ENCODE measurements at places on chromosomes 1 and 21.

GRCh38 chr1:29703596-29704370 lies 467.5 kb downstream of the PTPRU start:
- no peak for DNase-seq

DNA sequence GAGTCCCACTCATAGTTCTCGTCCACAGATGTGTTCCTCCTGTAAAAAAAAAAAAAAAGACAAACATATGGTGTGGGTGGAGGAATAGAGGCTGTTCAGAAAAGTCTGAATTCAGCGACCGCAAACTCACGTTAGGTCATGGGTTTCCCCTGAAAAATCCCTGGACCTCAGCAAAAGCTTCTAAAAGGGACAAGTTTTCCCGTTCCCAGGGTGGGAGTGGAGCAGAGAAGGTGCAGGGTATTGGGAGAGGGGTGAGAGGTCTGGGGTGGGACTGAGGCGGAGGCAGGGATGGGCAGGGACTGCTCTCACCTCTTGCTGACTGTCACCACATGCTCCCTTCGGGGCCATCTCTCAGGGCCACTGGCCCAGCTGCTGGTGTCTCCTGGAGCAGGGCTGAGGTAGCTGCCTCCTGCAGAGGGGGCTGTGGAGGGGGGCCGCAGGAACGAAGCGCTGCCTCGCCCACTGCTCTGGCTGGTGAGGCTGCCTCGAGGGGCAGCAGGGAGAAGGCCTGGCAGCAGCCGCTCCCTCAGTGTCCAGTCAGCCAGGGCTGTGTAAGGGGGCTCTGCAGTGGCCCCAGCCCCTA lies 2.6 kb upstream of the TAGLN2 start:
- DNase-seq = no peak

DNA sequence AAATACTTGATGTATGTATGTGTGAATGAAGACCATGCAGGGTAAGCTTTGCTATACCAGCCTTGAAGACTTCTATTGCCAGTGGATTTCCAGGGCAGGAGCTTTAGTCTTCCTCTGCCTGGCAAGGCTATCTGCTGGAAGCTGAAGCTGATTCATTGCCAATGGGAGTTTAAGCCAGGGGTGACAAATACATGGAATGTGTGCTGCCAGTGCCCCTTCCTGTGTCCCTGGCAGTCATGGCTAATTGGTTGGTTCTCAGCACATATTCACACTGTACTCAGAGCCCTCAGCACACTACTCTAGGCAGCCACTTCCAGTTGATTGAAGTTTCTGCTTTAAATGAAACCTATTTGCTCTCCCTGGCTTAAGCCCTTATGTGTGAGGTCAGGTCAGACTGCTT lies 1.5 kb downstream of the ZSCAN20 start:
- DNase-seq = no peak

DNA sequence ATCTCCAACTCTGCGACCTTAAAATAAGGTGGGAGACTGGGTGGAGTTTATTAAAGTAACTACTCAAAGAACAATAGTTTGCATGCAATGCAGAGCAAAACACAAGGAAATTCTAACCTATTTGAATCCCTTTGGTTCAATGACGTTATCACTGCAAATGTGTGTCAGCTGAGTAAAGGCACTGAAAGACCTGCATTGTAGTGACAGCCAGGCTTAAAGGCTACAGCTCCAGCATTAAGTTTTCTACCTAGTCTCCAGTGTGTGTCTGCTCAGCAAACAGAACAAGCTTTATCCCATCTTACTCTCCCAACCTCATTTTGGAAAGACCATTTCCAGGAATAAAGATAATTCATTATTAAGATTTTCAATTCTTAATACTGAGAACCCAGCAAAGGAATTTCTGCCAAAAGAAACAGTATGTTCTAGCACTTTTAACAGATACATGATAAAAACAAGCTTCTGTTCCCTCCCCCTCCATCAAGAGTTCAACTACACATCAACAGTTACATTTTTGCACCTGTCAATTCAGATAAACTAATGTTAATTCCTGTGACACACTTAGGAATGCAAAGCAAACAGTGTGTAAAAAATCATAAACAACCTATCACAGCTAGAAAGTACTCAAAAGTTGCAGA lies 14.2 kb downstream of the PTP4A2 start:
- DNase-seq = no peak

DNA sequence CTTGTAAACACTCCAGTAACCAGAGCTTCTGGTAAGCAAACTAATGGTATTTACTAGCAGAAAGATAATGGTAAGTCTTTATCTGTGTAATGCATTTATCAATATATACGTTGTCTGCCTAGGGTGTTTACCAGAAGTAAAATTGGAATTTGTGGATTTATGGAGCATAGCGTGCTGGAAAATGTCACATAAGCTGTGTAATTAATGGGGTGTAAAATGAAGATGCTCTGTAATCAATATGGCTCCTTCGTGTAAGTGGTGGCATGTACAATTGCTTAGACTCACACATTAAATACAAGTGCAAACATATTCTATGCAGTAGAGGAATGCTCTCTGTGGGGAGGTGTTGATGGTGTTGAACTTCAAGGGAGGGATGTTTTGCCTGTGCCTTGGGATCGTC lies 62.2 kb upstream of the SRSF10 start:
- no peak for DNase-seq

DNA sequence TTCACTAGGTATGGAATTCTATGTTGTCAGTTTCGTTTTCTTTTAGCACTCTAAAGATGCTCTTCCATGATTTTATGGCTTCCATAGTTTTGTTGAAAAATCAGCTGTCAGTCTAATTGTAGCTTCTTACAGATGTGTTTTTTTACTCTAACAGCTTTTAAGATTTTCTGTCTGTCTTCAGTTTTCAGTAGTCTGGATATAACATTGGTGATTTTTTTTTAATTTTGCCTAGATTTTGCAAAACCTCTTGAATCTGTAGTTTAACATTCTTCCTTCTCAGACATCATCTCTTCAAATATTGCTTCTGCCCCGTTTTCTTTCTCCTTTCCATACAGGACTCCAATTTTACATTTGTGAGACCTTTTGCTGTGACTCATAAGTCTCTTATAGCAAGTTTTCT lies 17.9 kb upstream of the DYRK1A start:
- DNase-seq = no peak

DNA sequence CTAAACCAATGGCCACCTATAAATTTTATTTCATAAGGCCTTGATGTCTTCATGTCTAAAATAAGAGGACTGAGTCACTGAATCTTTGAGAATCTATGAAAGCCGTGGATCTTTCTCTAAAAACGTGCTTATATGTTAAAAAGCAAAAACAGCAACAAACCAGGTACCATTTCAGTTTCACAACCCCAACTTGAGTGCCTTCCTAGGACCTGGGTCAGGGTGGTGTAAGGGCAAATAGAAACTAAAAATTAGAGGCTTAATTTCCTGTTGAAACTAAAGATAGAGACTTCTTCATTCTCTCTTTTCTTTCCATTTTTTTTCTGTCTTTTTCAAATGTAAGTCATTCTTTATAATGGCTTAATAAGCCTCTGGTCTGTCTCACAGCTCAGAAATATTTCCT lies 27.2 kb upstream of the PGBD5 start:
- no peak for DNase-seq

GRCh38 chr1:95340061-95340460 lies 106.1 kb downstream of the RWDD3 start:
- DNase-seq = no peak

GRCh38 chr1:235079443-235080296 lies 49.0 kb downstream of the TOMM20 start:
- DNase-seq = no peak

DNA sequence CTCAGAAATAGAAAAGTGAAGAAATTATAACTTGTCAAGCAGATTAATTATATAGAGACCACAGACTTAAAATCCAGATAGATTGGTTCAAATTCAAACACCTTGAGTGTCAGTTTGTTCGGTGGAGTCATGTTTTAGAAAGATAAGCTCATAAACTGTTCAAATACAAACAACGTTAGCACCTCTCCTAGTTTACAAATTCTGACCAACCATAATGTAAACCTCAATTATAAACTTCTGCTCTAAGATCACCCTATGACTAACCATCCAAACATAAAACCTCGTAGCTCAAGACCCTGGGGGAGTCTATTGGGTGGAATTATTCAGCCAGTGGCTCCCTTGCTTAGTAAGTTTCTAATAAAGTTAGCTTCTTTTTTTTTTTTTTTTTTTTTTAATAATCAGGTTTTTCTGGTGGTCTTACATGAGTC lies 12.4 kb downstream of the CBR1 start:
- no peak for DNase-seq

GRCh38 chr1:198400063-198400462 lies 140.4 kb downstream of the ATP6V1G3 start:
- DNase-seq = no peak

GRCh38 chr1:207991583-207992026 lies 80.7 kb upstream of the CD34 start:
- no peak for DNase-seq

GRCh38 chr1:150126811-150127210 lies 22.9 kb upstream of the PLEKHO1 start:
- DNase-seq = no peak

DNA sequence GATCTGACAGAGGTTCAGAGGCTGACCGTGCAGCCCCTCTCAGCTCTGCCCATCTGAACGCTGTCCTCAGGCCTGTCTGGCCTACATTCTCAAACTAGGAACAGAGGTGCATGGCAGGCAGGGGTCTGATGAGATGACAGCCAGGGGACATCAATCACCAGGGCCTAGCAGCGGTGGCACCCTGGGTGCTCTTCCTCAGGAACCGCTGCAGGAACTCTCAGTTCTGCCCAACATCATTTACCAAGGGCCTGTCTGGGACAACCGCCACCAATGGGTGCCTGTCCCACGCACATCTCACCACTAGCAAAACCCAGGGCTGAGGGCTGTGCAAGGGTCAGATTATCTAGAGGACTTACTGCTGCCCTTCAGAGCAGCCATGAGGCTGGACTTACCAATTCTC lies 245.7 kb downstream of the TOMM20 start:
- no peak for DNase-seq

All from GOT3 (cell line).